ENCODE measurements at places on chromosomes 12 and 14. TPM values are rescaled to one million over a fixed set of nuclear protein-coding genes. Genes with fewer than 3 reads are reported as not detected.

GPR68 gene
- 0.96 TPM for total RNA-seq

INSM2 gene
- not detected for total RNA-seq

TUBA1B gene
- 1,955 TPM for total RNA-seq

TAS2R8 gene
- total RNA-seq = not detected

CLEC1A gene
- 38.3 TPM for total RNA-seq

POTEG gene
- total RNA-seq = not detected

SRGAP1 gene
- 6.9 TPM for total RNA-seq
